ENCODE measurements at places on chromosomes 5 and 9. TPM values are rescaled to one million over a fixed set of nuclear protein-coding genes. Genes with fewer than 3 reads are reported as not detected.

DNA sequence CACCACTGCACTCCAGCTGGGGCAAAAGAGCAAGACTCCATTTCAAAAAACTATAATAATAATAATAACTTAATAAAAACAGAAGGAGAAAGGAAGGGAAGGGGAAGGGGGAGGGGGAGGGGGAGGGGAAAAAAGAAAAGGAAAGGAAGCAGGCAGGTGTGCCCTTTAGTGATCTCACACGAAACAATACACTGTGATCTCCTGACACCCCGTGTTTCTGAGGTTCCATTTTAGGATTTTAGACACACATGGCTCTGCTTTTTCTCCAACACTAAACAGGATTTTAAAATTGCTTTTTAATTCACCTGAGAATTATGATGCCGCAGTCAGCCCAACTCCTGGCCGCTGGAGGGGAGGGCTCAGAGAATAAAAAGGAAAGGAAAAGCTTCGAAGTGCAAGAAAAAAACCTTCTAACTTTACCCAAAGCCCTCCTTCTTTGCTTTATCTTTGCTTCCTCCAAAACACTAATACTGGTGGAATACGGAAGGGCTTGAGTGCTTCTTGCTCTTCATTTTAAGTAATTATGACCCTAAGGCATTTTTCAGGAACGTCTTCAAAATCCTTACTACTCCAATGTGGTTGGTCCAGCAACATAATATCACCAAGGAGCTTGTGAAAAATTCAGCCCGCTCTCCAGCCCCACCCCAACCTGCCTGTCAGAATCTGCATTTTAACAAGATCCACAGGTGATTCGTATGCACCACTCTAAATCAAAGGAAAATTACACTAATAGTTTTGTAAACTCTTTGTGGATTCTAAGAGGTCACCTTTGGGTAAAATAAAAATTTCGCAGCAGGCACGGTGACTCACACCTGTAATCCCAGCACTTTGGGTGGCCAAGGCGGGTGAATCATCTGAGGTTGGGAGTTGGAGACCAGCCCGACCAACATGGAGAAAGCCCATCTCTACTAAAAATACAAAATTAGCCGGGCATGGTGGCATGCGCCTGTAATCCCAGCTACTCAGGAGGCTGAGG lies 66.0 kb downstream of the MYO10 start:
- DNase-seq = no peak

GRCh38 chr5:8892926-8893325 lies 652.9 kb downstream of the SEMA5A start:
- no peak for DNase-seq

DNA sequence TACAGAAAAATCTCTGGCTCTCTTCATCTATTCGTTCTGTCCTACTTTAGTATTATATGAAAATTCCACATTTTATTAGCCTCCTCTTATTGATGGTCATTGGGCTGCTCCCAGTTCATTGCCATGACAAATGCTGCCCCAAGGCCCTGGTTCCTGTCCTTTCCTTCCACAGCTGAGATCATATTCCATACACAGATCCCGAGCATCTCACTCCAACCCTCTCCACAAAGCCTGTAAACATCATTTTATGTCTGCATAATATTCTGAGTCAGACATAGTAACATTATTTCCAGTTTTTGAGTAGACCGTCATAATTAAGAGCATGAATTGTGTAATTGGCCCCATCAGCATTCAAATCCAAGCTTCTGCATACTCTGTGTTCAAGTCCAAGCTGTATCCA lies 86.3 kb downstream of the MVB12B start:
- no peak for DNase-seq

GRCh38 chr5:94316916-94317838 lies 301.2 kb downstream of the KIAA0825 start:
- no peak for DNase-seq

DNA sequence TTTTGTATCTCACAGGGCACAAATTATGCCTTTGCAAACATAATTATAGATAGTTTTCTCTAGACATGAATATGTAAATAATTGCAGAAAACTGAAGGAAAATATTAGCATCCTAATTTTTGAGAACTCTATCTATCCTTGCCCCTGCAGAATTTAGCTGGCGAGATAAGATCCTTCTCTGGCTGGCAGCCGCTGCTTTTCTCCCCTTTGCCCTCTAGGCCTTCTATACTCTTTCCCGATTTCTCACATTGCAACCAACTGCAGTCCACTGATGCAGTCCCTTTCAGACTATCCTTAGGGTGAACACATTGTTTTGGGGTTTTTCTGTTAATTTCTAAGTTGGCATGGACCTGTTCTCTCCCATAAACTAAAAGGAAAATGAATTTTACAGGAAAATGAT lies 91.3 kb downstream of the CD180 start:
- no peak for DNase-seq

- peak; percentile 40 for DNase-seq
Measured at GRCh38 chr9:33354651-33355211, 47.6 kb downstream of the AQP7 start.

DNA sequence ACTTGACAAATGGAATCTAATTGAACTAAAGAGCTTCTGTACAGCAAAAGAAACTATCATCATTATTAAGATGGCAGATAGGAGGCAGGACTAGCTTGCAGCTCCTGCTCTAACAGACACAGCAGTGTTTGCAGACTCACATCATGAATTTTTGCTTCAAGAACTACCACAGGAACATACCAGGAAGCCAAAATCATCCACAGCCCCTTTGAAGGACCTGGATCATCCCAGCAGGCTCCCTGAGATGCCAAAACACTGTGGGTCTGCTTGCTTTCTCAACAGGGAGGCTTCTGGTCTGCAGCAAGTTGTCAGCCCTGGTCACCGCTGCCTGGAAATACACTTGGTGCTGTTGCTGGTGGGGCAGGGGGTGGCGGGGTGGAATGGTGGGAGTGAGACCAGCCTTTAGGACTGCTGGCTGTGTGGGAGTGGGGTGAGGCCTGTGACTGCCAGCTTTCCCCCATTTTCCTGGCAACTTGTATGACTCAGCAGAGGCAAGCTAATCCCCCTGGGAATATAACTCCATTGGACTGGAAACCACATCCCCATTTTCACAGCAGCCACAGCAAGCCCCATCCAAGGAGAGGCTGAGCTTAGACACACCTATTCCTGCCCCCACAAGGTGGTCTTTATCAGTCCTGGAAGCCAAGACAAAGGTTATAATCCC lies 533.8 kb upstream of the CYLC2 start:
- no peak for DNase-seq

DNA sequence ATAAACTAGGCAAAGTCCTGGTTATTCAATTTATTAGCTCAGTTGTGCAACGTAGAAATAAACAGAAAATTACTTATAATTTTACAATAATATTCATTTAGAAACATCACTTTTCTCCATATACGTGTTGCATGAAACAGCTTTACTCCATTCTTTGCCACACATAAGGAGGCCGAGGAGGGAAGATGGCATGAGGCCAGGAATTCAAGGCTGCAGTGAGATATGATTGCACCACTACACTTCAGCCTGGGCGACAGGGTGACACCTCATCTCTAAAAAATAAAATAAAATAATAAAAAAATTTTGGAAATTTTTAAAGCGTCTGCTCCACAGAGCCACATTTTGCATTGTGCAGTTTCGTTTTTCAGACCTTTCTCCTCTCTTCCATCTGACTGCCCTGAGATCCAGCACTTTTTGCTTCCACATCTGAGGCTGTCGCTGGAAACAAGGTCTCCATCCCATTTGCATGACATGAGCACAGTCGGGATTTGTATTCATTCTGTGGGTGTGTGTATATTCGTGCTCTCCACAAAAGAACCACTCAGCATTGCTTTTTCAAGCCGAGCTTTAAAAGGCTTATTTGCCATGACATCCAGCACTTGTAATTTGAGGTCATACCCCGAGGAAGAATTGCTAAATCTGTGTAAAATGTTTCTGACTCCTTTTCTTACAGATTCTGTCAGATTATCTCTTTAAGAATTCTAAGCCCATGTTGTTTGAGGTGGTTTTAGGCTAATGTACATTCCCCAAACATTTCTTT lies 98.6 kb upstream of the MSX2 start:
- peak; percentile 94 for DNase-seq

GRCh38 chr9:38182321-38182720 lies 113.3 kb upstream of the SHB start:
- DNase-seq = no peak

DNA sequence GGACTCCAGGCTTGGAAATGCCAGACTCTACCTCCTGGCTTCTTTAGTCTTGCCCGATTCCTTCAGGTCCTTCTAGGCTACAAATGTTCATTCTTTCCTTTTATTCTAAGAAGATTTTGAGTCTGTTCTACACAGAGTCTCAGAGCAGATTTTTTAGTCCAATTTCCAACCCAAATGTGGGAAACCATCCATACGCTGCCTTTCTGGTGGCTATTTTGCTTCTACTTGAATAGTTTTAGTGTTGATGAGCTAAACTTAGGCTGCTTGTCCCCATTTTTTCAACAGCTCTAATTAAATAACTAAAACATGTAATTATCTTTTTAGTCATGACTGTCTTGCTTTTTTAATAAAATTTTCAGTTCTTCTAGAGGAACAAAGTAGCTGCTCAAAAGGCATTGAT lies 112.4 kb upstream of the KLF9 start:
- no peak for DNase-seq

- DNase-seq = no peak
Measured at GRCh38 chr9:109953300-109953699, 173.3 kb downstream of the PALM2AKAP2 start.

DNA sequence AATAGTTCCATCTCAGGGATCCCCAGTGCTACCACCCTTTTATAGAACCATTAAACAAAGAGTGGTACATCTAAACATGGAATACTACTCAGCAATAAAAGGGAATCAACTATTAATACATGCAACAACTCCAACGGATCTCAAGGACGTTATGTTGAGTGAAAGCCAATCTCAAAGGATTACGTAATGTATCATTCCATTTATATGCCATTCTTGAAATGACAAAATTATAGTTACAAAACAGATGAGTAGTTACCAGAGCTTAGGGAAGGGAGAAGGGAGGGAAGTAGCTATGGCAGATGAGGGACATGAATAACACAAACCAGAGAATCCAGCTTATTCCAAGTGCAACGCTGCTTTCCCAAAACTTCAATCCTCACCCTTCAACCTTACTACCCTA lies 69.5 kb downstream of the ACTL7B start:
- DNase-seq = no peak

DNA sequence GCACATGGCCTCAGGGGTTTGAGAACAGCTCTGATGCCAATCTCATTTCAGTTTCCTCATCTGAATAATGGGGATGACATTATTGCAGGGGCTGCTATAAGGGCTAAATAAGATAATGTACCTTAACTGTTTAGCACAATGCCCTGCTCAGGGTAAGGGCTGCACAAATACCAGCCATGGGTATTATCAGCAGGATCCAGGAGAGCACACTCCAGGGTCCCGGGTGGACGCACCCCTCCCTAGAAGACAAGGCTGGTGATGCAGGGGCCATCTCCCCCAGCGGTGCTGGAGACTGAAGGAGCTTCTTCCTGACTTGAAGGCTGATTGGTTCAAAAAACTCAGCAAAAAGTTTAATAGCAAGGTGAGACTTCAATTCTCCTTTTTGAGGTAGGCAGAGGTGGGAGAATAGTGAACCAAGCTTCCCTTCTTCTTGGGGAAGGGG lies 2.7 kb upstream of the CXXC5 start:
- no peak for DNase-seq

DNA sequence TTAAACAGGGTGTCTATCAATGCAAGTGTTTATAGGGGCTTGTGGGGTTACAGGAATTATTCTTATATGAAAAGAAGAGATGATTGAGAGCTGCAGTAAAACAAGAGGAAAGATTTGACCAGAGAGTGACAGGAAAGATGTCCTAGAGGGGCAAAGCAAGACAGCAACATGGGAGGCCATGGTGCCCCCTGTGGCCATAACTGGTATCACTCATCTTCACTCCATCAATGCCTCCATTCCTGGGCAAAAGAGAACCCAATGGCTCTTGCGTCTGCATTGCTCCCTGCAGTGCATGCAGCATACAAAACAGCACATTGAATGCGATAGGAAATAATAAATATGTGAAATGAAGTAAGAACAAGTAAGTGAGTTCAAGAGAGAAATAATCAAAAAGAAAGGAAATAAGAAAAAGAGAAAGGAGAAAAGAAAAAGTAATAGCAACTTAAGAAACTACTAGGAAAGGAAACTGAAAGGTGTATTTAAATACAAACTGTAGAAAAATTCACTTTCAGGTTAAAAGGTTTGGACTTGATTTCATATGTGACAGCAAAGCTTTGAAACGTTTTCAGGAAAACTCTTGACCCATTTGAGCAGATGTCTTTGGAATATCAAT lies 206.6 kb downstream of the SEMA5A start:
- no peak for DNase-seq

GRCh38 chr5:181059297-181060230 lies 19.5 kb downstream of the BTNL9 start:
- DNase-seq = no peak

DNA sequence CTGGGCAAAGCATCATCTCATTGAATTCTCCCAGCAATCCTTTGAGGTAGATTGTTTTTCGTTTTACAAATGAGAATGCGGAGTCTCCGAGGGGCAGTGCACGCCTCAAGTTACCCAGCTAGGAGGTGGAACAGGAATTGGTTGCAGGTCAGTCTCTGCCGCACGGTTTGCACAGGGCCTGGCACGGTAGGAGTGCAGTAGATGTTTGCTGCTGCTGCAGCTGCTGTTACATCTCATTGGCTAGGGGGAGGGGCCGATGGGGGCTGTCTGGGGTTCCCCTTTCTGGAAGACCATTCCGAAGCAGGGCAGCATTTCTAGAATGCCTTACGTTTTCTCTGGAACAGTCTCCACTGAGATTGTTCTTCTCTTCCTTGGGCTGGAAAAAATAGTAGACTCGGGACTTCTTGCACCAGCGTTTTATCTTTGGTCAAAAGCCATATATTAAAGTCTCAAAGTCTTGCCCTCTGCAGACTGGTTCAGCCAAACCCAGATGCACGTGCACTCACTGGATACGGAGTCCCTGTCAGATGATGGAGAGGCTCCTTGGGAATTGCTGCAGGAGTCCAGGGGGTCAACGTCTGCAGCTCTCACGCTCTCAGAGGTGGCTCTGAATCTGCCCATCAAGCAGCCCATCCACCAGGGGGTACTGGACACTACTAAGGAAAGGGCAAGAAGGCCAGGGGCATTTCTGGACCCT lies 1.2 kb downstream of the USP20 start:
- DNase-seq = no peak

Gene SPATA6L
- total RNA-seq = 4.3 TPM

Gene IL11RA
- 53.2 TPM for total RNA-seq

Gene PCDH12
- total RNA-seq = 5.1 TPM

Gene RAD17
- total RNA-seq = 36.6 TPM

Gene DOK3
- 19.7 TPM for total RNA-seq

Gene TAS2R1
- 0.72 TPM for total RNA-seq

Measured in umbilical cord (tissue), 2 donors.